ENCODE measurements at places on chromosomes 5 and 9.

GRCh38 chr9:12584656-12585522 is 108.3 kb upstream of the TYRP1 start:
- DNase-seq = no peak

- peak; percentile 50 for DNase-seq
These were observed 62.7 kb downstream of the SEMA4D start for GRCh38 chr9:89435071-89435823.

- peak; percentile 78 for DNase-seq
These were observed 627.9 kb upstream of the RORB start for GRCh38 chr9:73869264-73869663.

- no peak for DNase-seq
These were observed 49.6 kb upstream of the UBAC1 start for GRCh38 chr9:136010615-136011361.

- no peak for DNase-seq
These were observed 67.6 kb downstream of the GHR start for GRCh38 chr5:42490831-42491230.

- peak; percentile 86 for DNase-seq
These were observed 39.5 kb upstream of the NFIB start for GRCh38 chr9:14353222-14354056.

- no peak for DNase-seq
These were observed 164.9 kb downstream of the PBX3 start for GRCh38 chr9:125911861-125912644.

DNA sequence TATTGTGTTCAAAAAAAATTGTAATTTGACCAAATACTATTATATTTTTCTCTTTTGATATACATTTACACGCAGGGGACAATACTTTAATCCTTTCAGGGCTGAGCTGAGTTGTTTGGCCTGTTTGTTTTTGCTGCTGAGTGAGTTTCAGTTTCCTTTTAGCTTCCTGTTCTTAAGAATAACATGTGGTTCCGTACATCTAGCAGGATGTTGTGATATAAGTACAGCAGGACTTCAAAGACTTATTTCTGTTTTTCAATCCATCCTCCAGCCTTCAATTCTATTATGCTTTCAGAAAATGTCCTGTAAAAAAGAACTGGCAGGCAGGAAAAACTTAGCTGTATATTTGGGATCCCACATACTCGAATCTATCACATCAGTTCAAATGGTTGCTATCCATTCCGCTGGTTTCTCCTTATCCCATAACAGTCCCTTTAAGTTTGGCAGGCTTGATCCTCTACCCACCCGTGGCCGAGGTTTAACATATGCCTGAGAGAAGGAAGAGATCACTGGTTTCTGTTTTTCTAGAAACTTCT is 1037.3 kb upstream of the ACO1 start:
- peak; percentile 53 for DNase-seq

- DNase-seq = no peak
These were observed 115.5 kb upstream of the RUSC2 start for GRCh38 chr9:35374436-35374835.
